Motor neuron (in vitro differentiated cells): ENCODE measurements at places on chromosomes 2 and 18. TPM values are rescaled to one million over a fixed set of nuclear protein-coding genes. Genes with fewer than 3 reads are reported as not detected.

DNA sequence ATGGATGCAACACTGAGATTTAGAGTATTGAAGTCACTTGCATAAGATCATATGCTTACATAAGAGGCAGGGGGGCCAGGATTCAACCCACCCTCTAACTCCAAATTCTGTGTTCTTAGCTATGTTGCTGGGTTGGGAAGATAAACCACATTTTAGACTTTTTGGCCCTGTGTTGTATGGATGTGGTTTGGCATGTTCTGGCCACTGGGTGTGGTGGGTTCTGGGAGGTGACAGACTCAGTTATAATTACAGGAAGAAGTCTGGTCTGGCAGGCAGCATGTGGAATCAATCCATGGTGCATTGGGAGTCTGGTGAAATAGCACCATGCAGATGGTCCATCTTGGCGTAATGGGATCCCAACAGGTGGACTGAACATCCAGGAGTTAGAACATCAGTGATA is 138.9 kb downstream of the LTBP1 start:
- ATAC-seq: no peak

DNA sequence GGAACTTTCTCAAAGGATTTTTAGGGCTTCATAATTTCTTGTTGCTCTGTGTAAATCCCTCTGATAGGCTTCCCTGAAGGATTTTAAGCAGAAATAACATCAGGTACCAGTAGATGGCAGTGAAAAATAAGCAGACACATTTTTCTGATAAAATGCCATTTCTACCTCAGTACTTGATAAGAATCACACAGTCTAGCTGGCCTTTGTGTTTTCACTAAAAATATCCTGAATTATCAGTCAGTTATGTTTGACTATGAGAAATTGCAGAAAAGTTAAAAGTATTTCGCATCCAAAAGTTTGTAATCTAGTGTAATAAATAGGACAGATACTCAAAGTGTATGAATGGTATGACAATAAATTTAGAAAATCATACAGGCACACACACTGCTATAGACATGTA is 68.7 kb downstream of the DNAJC10 start:
- no peak for ATAC-seq

The MARCO gene
- total RNA-seq: not detected in 2 replicates

DNA sequence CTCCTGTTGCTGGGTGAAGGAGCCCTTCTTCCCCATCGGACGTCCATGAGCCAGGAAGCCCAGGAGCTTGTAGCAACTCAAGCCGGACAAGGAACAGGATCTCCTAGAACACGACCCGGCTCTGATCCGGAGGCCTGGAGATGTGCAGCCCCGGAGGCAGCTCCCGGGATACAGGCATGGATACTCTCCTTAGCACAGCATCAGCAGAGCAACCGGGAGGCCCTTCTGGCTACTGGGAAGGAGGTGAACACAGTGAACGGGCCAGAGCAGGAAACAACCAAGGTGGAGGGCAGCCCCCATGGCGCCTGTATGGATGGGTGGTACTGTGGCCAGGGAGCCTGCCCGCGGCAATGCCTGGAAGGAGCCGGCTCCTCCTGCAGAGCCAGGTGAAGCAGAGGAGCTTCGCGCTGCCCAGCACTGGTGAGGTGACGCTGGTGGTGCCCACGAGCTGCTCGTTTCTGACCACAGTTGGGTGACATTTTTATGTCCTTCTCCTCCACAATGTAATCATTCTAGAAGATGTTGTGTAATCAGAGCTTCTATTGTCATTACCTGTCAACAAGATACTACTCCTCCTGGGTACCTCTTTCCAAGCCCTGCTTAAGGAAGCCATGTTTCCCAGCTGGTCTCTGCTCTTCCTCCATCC is 94.3 kb downstream of the TWIST2 start:
- ATAC-seq: no peak

DNA sequence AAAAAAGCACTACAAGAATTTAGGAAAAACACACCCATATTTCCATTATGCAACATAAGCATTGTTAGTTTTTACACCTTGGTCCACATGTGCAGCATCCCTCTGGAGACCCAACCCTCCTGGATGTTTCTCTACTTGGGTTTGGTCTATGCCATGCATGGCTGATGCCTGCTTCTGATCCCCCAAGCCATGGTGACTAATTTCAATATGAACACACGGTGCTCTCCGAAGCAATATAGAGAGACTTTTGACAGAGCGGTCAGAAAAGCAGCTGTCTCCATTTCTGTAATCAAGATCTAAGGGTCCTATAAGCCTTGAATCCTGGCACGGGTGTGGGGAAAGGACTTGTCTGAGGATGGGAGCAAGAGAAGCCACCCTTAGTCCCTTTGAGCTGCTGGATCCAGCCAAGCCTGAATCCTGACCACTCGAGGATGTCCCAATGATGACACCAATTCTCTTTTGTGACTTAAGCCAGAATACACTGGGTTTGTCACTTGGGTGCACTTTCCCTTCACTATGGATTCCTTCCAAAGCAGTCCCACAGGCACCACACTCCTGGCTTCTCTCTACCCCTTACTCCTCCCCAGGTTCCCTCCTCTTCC is 91.5 kb downstream of the ACTR2 start:
- ATAC-seq: no peak

- ATAC-seq: no peak
These were observed 38.5 kb downstream of the CNTNAP5 start for GRCh38 chr2:124063596-124063995.

DNA sequence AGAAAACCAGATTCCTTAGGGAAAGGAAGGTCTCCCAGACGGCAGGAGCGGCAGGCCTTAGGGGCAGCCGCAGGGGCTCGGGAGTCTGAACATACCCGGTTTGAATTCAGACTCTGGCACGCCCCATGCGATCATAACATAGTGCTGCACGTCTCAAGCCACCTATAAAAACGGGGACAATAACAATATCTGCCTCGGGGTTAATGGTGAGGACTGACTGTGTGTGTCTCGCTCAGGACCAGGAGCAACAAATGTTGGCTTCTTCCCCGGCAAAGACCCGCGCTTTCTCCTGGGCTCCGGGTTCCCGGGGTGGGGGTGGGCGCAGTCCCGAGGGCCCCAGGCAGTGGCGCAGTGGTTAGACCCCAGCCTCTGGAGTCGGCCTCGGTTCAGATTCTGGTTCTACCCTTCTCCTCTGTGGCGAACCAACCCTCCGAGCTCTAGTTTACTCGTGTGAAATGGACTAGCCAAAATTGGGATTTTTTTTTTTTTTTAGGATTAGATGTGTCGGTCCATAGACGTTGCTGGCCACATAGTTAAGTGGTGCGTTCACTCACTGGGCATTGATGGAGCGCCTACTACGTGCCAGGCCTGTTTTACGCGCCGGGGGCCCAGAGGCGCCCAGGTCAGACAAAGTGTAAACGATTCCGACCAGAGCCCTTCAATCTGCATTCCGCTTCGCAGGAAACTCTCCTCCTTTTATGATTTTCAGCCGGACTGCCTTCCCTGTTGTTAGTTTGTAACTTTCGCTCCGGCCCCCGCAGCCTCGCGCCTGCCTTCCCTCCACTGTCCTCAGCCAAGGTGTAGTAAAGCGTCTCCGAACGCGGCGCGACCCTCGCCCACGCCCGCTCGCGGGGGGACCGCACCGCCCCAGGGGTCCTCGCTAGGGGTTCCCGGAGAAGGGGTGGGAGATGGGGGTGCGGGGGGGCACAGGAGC is 820 bp upstream of the SH3BP4 start:
- ATAC-seq: peak; percentile 25

GRCh38 chr2:4391013-4391412 is 687.6 kb downstream of the DCDC2C start:
- no peak for ATAC-seq
